ENCODE measurements at places on chromosomes 12 and 14.

DNA sequence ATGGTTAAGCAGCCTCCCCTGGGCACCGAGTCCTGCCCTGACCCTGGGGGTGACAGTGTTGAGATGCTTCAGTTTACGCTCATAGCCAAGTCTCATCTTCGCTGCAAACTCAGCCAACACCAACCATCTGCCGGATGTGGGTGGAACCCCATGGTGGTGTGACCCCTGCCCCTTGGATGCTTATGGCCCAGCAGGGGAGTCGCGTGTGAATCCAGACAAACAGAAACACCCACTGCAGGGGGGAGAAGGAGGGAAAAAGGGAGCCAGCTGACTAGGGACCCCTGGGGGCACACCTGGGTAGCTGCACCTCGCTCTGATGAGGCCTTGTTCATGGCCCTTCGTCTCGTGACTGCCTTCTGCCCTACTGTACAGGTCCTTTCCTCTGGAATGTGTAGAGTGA is 23.8 kb downstream of the AACS start:
- DNase-seq: no peak

- no peak for DNase-seq
Observed at GRCh38 chr14:60656686-60657455, 7.6 kb upstream of the SIX1 start.

DNA sequence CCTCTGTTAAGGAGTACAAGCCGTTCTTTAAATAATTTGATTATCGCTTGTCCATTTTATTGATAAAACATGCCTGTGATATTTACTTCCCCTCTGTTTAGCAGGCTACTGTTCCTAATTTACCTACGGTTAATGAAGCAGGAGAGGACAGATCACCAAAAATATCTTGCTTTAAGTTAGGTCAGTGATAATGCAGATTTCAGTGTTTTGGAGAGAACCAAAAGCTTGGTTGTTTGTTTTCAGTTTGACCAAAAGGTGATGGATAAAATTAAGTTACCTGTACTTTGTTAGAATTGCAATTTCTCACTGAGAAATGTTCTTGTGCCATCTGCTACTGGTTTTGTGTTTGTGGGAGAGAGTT is 958 bp downstream of the SPATS2 start:
- DNase-seq: no peak

DNA sequence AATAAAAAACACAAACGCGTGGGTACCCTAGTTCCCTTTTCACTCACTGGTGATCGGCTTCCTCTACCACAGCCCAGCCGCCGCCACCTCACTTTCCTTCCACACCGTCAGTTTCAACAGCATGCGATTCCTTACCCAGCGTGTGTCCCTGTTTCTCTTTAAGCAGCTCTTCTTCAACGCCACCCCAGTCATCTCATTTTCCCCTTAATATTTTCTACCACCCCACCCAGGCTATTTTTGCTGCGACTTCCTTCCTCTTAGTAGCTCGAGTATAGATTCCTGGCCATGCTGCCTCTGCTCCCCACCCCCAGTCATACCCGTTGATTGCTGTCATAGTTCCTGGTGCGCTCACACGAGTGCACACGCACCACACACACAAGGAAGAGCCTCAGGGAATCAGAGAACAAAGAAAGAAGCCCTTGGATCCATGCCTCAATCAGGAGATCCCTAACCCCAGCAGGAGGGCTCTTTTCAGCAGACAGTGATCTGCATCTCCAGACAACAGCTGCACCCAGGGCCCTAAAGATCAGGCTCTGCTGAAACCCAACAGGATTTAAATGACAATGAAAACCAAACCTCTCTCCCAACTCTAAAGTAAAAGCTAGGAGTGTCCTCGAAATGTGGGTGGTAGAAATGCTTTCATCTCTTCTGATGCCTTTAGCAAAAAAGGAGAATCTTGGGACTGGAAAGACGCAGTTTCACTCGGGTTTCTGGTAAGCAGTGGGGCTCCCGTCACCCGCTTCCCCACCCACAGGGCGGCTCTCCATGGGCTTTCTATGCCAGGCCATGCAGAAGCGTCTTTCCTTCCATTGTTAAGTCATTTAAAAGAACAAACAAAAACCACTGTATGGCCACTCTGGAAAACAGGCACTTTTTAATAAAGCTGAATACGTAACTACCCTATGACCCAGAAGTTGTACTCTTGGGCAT is 23.8 kb downstream of the VPS37B start:
- DNase-seq: no peak

DNA sequence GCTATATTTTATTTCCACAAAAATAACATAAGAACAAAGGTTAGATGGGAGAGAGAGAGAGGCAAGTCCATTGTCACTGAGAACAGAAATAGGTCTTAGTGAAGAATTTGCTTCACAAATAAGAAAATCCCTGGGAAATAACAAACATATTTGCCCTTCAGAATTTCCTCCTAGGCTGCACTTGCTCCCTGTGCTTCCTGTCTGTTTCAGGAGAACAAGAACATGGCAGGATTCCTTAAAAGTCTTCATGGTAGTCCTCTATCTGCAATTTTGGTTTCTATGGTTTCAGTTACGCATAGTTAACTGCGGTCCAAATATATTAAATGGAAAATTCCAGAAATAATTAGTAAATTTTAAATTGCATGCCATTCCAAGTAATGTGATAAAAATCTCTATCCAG is 34.1 kb downstream of the SENP1 start:
- no peak for DNase-seq

GRCh38 chr12:98188650-98189077 is 326.7 kb upstream of the TMPO start:
- no peak for DNase-seq

- no peak for DNase-seq
Observed at GRCh38 chr12:89662623-89663022, 46.0 kb downstream of the ATP2B1 start.

GRCh38 chr14:74648601-74649000 is 36.6 kb upstream of the LTBP2 start:
- DNase-seq: no peak

- DNase-seq: no peak
Observed at GRCh38 chr14:74364271-74364880, 16.1 kb downstream of the VRTN start.

DNA sequence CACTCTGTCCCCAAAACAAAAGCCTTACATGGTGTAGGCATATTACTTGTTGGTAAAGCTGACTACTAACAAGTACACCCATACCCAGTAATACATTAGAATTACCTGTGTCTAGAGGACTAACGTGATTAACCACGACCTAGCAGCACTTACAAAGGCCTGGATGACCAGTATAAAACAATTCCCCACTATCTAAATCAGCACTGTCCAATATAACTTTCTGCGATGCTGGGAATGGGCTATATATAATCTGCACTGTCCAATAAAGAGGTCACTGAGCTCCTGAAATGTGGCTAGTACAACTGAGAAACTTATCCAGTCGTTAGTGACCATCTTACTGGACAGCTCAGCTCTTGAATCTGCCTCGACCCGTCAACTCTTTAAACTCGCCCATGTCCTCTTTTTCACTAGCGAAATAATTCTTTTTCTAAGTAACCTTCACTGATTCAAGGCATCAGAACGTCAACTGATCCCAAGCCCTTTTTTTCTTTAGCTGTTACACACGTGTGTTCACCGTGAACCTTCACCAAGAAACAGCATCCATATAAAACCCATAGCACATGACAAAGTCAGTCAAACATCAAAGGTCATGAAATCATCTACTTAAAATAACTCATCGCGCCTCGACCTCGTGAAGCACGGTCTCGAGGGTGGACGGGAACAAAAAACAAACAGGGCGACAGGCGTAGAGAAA is 905 bp upstream of the CIPC start:
- DNase-seq: no peak

Data from forelimb muscle (tissue), 1 donor.